ENCODE measurements at places on chromosomes 7 and 10.

DNA sequence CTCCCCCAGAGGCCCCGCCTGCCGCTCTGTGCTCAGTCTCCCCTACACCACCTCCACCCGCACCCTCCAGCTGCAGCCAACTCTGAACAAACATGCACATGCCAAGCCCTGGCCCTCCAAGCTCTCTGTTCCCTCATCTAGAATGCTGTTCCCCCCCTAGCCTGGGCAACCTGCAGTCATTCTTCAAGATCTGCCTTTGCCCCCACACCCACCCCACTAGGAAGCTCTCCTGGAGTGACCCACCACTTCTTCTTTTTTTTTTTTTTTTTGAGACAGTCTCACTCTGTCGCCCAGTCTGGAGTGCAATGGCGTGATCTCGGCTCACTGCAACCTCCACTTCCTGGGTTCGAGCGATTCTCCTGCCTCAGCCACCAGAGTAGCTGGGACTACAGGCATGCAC lies 13.7 kb downstream of the MYL10 start:
- no peak for DNase-seq

- DNase-seq, result no peak
Observed at GRCh38 chr7:125059861-125060456, 130.3 kb upstream of the POT1 start.

DNA sequence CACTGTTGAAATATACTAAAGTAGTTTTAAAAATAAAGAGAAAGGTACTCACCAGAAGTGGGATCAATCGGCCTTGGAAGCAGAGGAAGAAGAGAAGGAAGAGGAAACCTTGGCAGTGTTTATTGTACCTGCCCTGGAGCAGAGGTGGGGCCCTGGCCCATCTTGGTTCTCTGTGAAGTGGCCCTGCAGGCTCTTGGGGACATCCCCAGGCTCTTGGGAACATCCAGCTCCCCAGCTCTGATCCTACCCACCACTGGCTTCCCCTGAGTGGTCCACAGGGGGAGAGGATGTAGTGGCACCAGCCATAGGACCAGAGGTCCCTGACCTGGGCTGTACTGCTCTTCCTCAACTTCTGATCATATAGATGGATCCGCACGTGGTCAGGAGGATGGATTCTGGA lies 22.3 kb upstream of the RET start:
- DNase-seq, result no peak

DNA sequence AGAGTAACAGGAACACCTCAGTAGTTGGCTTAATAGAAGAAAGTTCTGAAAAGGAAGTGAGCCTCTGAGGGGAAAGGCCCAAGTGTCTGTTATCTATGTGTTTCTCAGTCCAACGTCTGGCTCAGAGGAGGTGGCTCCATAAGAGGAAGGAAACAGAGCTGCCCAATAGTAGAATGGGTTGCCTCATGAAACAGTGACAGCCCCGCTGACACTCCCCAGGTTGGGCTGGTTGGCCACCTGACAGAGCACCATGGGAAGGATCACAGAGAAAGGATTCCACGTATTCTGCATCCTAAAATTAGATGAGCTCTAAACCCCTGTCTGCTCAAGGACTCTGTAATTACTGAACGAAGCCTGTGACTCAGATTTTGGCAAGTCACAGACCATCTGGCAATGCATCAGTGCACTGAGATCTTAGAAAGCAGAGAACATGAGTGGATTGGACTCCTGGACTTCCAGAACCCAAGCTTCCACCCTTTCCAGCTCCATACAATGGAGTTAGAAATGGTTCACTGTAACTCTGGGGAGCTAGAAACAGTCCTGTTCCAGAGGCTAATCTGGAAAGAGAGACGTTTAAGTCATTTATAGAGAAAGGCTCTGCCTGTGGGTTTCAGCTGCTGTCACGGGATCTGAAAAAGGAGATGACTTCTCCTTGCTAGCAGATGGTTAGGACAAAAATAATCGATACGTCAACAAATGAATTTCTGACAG lies 2.9 kb downstream of the PKD2L1 start:
- no peak for DNase-seq

DNA sequence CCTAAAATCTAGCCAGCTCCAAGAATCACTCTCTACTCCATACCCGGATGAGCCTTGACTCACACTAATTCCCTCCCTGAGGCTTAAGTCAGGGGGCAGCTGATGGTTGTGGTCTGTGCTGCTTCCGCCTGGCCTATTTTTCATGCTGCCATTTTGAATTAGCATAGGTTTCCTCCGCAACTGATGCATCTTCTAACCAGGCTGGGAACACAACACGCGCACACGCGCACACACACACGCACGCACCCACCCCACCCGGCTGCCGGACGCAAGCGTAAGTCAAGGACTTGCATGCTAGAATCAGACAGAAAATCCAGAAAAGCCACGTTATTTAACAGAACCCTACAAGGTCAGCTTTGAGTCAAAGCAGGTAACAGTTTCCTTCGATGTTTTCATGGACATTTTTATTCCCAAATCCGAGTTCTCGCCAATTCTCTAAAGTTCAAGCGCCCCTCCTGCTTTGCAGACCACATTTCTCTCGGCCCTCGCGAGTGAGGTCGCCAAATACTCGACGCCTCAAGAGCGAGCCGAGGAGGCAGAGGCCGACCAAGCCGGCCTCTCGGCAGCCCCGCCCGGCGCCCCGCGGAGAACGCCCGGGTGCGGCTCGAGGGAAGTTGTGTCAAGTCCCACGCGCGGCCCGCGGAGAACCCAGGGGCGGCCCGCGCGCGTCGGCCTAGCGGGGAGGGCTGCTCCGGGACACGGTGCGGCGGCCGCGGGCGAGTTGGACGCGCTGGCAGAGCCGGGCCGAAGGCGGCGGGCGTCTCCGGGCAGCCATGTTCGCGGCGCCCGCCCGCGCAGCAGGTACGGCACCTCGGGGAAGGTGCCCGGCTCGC lies 961 bp downstream of the SCRN1 start:
- DNase-seq, result no peak

GRCh38 chr10:79318369-79318768 lies 28.9 kb upstream of the PPIF start:
- DNase-seq, result no peak

DNA sequence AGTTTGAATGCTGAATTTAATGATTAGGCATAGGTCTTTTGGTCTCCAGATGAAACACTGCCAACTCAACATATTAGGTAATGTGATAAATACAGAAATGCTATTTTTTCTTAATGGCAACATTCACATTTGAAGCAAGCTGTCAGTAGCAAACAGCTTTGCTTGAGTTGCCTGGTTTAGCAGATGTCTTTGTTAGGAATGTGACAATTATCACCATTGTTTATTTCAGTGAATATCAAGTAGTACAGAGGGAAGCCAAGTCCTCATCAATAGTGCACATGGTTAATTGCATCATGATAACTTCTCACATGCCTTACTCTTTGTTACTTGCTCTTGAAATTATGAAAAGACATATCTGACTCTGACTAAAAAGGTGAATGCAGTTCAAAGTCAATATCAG lies 23.7 kb upstream of the SEPTIN7 start:
- no peak for DNase-seq

Data from HS-27A (cell line).